ENCODE measurements at places on chromosomes 1 and 21.

DNA sequence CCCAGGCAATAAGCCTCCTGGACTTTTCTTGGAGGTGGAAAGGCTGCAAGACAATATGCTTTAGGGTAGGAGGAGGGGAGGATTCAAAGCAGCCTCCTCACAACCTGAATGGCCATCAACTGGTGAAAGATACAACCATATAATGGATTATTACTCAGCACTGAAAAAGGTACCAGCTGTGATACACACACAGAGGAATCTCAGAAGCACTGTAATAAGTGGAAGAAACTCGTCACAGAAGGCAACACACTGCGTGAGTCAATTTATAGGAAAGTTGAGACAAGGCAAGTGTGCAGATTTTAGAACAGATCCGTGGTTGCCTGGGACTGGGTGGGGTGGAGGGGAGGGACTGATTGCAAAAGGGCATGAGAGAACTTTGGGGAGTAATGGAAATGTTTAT, 64.9 kb upstream of the ZBTB40 start:
- DNase-seq: no peak

GRCh38 chr1:230750576-230750975, 3.4 kb downstream of the CAPN9 start:
- no peak for DNase-seq

- DNase-seq: no peak
Observed at GRCh38 chr1:63866084-63866483, 92.3 kb downstream of the ROR1 start.

- no peak for DNase-seq
Observed at GRCh38 chr1:243457363-243457982, 201.6 kb downstream of the SDCCAG8 start.

- no peak for DNase-seq
Observed at GRCh38 chr1:119815361-119815760, 4.1 kb upstream of the REG4 start.

DNA sequence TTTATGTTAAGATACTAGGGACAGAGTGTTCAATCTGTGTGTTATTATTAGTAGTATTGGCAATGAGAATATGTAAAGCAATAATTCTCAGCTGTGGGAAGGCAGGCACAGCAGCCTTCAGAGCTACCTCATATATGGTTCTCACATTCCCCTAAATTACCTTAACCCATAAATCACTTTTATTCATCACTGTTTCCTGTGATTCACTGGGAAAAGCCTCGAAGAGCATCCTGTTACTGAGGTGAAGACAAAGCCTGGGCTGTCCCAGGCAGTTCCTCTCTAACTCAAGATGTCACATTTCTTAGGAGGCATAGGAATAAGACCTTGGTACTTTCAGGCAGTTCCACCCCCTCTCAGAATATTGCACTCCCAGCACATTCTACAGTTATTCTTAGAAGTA, 965.7 kb downstream of the NCAM2 start:
- no peak for DNase-seq

DNA sequence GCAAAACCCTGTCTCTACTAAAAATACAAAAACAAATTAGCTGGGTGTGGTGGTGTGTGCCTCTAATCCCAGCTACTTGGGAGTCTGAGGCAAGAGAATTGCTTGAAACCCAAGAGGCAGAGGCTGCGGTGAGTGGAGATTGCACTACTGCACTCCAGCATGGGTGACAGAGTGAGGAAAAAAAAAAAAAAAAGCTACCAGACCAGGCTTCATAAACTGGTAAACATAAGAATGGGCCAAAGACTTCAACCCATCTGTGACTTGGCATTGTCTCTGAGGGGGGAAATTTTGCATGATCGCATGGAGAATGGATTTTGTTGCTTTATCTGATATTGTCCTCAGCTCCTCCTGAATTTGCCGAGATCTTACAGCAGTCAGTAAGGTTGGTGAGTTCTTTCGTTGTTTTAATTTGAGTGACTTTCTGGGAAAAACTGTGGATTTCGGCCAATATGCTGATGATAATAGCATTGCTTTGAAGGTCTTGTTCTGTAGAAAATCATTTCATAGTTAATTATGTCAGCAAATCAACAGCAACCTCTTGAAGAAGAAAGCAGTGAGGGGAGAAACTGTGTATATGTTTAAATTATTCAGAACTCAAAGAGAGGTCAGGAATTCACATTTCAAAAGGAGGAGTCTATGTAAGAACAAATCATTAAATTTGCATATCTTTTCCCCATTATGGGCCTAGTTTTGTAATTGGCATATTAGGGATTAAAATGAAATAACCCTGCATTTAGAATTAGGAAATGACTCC, 13.1 kb downstream of the FGGY start:
- no peak for DNase-seq

DNA sequence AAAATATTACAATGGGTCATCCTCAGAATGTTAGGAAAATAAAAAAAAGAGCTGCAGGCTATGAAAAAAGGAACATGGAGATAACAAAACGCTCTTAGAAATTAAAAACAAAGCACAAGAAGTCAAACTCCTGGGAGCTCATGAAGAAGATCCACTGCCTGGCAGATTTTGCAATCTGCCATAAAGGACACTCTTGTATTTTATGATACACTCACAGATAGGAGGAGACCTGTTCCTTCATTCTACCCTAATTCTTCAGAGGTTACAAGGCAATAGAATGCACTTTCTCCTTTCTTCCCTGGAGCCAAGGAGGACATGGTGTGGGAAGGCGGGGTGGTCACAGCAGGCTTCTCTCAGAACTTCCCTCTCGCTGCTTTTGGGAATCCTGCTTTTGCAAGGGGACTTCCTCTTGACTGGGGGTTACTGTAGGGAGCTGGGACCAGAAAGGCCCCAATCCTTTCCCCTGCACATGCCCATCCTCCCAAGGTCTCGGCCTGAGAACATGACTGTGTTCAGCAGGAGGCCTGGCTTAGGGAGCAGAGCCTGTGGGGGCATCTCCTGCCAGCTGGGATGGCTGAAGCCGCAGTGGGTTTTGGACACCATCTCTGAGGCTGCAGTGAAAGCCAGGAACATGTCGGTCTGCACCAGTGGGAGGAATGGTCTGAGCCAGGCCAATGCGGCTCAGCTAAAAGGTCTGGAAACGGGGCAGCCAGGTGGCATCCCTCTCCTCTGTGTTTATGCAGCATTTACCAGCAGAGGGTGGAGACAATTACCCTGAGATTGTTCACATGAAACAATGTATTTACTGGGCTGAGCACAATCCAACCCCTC, 44.8 kb downstream of the GPR161 start:
- no peak for DNase-seq

DNA sequence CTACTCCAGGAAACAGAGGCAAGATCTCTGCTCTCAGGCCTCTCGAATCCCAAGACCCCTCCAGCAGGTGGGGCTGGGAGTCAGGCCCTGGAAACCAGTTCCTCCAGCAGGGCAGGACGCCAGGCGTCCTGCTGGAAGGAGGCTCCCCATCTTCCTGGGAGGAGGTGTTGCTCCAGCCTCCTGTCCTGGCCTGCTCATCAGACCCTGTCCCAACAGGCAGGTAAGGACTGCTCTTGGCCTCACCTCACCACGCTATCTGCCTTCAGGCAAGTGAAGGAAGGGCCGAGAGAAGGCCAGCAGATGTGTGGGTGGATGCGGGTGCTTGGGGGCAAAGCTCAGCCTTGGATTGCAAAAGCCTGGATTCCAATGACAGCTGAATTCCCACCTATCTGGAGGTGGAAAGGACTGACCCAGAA, 82.9 kb downstream of the SSBP3 start:
- DNase-seq: no peak

- no peak for DNase-seq
Observed at GRCh38 chr21:25390701-25391100, 216.6 kb downstream of the MRPL39 start.

GRCh38 chr21:15023776-15024175, 41.0 kb downstream of the NRIP1 start:
- DNase-seq: no peak

- DNase-seq: no peak
Observed at GRCh38 chr1:226938903-226939437, 1.1 kb upstream of the COQ8A start.

GRCh38 chr1:183248989-183249691, 63.1 kb downstream of the LAMC2 start:
- no peak for DNase-seq

GRCh38 chr1:73044241-73045036, 762.1 kb upstream of the NEGR1 start:
- no peak for DNase-seq

DNA sequence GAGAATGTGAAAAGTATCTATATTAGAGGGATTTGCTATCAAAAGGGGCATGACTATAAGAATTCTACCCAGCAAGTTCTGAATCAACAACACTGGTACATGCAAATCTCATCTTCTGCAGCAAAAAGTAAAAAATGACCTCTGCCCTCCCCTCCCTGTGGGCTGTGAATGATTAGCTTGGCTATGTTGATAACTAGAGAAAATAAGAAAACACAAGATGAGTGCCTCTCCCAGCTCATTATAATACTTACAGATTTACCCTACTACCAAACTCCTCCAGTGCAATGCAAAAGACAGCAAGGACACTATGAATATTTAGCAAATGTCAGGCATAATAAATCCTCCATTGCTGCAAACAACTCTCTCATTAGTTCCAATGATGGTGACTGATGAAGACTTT, 102.4 kb downstream of the SLC45A1 start:
- DNase-seq: no peak

DNA sequence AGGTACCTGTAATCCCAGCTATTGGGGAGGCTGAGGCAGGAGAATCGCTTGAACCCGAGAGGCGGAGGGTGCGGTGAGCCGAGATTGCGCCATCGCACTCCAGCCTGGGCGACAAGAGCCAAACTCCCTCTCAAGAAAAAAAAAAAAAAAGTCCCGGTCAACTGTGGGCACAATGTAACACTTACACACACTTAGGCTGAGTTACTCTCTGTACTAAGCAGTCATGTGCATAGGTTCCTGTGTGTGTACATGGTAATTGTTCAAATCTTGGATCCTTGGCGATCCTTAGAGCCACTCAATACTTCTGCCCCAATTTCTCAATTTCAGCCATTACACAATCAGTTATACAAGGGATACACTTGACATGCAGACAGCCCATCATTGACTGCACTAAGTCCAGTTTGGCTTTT, 11.6 kb downstream of the SDCCAG8 start:
- DNase-seq: no peak

Measured in activated CD4-positive, alpha-beta T cell treated with anti-CD3 and anti-CD28 coated beads for 48 hours (primary cell).